ENCODE measurements at places on chromosomes 2 and 18.

DNA sequence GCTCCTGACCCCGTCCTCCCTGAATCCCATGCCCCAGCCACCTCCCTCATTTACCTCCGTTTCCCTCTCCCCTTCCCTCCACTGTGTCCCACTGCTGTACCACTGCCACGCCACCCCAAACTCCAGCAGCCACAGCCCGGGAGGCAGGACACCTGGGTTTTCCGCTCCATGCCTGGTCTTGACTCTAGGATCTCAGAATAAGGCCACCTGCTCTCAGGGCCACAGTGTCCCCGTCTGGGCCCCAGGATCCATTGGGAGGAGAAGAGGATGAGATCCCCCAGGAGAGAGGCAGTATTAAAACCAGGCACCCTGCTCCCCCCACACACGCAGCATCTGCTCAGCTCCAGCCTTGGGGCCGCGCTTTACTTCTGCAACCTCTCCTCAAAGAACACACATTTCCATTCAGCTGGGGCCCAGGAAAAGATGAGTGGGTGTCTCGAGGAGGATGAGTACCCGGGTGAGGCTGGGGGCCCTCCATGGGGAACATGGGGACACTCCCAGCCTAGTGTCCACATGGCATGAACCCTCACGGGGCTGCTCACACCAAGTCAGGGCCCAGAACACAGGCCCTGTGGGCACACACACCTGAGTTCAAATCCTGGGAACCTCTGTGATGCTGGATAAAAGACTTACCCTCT is 32.8 kb upstream of the TNS1 start:
- peak; percentile 22 for DNase-seq

DNA sequence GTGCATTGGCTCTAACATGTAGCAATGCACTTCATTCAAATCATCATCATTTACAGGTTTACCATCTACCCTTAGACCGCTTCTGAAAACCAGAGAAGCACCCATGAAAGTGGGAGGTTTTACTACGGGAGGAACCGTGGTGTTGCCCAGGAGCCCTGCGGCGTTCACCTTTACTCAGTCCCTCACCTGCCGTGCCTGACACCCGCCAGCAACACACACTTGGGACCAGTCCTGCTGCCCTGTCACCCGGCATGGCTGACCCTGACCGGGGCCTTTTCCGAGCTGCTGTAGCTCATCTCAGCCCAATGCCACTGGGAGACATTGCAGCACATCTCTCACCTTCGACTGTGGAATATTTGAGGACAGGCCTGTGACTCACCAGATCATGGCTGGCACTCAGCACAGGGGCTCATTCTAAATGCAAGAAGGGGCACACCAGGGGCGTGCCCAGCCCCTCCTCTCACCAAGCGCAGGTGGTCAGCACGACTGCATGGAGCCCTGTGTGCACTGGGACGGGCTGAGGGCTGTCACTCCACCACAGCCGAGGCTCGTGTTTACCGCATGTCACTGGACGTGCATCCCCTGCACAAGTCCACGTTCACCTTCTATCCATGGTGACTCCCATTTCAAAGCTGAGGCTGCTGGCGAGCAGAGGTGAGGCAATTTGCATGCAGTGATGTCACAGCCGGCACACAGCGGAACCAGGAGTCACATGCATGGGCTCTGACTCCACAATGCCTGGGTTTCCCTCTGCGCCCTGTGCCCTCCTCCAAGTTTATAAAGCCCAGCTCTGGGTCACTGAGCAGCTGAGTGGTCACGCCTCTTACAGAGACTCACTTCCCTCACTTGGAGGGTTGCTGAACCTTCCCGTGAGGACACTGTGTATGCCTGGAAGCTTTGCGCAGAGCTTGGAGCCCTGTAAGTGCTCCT is 76.7 kb upstream of the SNTG2 start:
- no peak for DNase-seq

DNA sequence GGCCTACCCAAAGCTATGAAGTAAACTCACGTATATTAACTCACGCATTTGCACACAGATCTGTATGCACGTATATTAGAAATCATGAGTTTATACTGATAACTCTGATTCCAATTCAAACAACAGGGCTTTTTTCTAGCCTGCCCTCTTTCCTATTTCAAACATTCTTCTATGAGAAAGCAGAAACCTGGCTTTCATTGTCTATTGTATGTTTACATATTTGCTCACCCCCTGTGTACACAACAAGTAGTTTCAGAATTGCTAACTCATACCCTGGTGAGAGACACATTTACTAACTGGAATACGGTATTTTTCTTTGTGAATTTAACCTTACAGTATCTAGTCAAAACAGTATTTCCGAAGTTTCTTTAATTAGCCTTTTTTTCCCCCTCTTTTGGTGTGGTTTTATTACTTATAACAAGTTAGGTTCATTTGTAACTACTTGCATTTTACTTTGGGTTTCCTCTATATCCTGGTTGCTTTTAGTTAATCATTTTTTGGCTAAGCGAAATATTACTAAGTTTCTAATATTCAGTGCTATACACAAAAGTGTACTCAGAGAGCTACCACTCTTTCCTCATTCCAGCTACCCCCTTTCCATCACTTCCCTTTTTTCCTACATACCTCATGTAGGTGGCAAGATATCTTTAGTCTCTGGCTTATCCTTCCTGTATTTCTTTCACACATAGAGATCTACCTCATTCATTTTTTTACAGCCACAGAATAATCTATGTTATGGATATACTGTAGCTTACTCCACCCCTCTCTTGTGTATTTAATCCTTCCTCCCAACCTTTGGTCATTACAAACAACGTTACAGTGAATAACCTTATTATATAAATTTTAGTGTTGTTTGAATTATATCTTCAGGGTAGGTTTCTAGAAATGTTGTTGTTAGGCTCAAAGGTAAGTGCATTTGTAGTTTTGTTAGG is 112.7 kb upstream of the BCL2L11 start:
- no peak for DNase-seq

DNA sequence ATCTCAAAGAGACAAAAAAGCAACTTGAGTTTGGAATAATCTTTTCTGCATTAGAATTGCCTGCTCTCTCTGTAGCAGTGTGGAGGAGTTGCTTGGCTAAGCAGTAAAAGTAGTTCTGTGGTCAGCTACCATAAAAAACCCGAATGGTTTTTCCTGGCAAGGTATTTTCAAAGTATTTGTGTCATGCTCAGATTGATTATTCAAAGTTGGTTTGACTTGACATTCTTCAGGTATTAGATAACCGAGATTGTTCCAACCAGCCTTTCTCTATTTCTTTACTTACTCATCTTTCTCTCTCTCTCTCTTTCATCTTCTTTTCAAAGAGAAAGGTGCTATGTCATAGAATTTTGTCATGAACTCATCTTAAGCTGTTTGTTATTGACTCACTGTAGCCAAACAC is 404.9 kb downstream of the CPS1 start:
- DNase-seq = no peak

DNA sequence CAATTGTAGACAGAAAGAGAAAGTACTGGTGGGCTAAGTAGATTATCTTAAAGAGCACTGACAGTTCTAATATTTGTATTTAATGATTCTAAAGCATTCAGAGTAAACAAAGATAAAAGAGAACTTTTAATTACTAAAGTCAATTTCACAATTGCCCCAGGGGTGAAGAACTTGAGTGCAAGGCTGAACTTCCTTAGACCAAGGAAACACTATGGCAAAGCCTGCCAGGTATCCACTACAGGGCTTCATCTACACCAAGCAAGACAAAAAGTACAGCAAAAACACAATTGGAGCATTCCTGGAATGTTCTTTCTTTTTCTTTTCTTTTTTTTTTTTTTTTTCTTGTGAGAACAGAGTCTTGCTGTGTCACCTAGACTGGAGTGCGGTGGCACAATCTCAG is 46.9 kb upstream of the NDUFV2 start:
- no peak for DNase-seq

DNA sequence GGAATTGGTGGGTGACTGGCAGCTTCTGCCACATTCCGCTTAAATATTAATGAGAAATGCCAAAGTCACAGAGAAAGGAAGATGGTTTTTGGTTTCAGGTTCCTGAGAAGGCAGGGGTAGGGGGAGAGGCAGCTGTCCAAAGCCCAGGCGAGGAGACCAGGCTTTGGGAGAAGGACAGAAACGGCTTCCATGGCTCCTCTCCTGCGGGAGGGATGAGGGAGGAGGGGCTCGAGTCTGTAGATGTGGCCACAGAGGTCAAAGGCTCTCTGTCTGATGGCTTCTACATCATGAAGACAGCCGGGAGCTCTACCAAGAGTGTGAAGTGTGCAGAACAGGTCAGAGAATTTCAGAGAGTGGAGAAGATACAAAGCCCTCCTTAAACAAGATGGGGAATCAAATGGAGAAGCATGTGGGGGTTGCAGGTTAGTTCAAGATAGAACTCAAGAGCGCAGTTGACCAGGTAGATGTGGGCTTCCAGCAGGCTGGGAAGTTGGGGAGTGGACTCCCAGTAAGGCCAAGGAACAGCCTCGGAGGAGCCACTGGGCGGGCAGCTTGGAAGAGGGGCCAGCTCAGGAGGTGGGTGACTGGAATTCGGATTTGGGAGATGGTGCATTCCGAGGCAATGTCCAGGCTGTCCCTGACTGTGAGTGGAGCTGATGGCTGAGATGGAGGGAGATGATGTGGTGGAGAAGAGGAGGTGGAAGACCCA is 23.8 kb upstream of the HPCAL1 start:
- DNase-seq = no peak

- no peak for DNase-seq
These were observed 1.1 kb upstream of the DGKD start for GRCh38 chr2:233353101-233353768.

DNA sequence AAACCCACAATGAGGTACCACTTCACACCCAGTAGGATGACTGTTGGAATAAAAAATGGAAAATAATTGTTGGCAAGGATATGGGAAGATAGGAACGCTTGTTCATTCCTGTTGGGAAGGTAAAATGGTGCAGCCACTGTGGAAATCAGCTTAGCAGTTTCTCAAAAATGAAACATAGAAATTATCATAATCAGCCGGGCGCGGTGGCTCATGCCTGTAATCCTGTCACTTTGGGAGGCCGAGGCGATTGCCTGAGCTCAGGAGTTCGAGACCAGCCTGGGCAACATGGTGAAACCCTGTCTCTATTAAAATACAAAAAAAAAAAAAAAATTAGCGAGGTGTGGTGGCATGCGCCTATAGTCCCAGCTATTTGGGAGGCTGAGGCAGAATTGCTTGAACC is 23.4 kb downstream of the AMER3 start:
- DNase-seq = no peak

DNA sequence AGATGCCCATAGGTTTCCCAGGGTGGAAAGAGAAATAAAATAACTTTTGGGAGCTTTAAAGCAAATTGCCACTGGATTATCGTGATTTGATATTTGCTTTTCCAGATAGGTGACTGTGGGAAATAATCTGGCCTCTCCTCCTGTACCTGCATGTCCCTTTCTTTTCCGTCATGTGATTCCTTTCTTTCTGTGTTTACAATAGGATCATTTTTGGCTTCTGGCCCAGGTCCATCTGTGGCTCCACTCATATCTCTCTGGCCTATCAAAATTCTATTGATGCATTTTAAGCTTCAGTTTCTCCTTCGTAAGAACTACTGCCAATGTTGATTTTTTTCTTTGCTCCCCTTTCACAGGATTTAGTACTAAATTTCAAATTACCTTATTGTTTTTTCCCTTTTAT is 153.6 kb downstream of the CCDC85A start:
- no peak for DNase-seq

- DNase-seq = no peak
These were observed 20.2 kb downstream of the PSTPIP2 start for GRCh38 chr18:46051731-46052461.

DNA sequence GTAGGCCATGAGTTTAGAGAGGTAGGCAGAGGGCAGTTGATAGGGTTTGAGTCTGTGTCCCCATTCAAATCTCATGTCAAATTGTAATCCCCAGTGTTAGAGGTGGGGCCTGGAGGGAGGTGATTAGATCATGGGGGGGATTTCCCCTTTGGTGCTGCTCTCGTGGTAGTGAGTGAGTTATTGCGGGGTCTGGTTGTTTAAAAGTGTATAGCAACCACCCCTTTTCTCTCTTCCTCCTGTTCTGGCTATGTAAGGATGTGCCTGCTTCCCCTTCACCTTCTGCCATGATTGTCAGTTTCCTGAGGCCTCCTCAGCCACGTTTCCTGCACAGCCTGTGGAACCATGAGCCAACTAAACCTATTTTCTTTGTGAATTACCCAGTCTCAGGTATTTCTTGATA is 25.5 kb downstream of the MARCHF4 start:
- DNase-seq = peak; percentile 34

DNA sequence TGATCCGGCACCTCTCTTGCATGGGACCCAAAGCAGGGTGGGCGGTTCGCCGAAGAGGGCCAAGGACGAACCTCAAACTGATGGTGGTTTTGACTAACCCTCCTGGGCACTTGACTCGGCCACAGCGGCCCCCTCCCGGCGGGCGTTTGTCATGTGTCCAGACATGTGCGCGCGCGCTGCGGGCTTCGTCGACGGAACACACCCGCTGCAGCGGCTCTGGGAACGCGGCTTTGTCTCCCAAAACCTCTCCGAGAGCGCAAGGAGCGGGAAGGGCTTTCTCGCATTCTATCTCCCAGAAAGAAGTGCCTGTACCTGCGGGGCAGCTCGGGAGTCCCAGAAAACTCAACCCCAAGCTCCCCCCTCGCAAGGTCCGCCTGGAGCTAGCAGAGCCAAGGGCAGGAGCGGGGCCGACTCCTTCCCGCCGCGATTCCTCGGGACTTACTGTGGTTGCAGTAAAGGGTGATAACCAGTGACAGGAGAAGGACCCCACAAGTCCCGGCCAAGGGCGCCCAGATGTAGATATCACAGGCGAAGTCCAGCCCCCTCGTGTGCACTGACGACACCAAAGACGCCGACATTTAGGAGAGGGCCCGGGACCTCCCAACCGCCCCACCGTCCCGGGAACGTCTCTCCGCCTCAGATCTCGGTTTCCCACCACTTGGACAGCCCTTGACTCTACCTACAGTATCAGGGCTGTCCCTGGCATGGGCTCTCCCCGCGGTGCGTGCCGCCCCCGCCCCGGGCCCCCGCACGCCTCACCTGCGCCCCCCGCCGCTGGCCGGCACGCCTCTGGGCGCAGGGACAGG is 1.6 kb downstream of the CD8A start:
- peak; percentile 81 for DNase-seq

- DNase-seq = no peak
These were observed 273.7 kb downstream of the TMX3 start for GRCh38 chr18:68441241-68441640.

DNA sequence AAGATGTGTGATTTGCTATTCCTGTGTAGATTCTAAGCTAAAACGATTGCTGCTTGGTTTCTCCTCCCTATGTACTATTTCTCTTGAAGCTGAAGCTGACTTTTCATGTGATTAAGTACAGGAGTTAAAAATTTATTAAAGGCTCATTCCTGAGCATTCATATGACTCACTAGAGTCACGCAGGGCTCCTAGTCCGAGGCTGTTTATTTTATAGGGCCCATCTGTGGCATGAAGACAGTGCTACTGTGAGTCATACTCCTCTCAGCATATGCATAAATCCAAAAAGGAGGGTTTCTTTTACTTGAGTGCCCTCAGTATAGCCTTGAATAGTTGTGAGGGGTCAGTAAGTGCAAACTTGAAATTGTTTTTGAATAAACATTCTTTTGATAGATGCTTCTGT is 378.8 kb downstream of the PTPRM start:
- no peak for DNase-seq

- DNase-seq = no peak
These were observed 169.4 kb downstream of the DNAH7 start for GRCh38 chr2:195899226-195899625.

- no peak for DNase-seq
These were observed 26.8 kb upstream of the E2F6 start for GRCh38 chr2:11492720-11493119.
